NCI-H524 (cell line): ENCODE measurements at places on chromosomes 1 and 21.
A peak's percentile ranks its signal among the peaks of the same experiment; 100 is the strongest.

DNA sequence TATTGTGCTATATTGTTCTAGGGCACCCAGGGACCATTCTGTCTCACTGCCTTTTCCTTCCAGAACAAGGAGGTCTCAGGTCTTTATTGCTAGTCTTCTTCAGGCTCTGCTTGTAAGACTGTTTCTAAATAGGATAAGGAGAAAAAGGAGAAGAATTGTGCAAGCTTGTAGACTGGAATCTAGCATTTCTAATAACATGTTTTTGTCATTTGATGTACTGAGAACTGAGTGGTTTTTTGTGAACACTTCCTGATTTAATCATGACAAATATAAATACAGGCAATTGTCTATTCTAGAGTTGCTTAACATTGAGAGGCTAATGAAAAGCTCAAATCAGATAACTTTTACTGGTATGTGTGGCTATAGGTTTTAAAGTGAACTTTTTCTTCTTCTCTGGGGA lies 77.6 kb downstream of the CLIC4 start:
- DNase-seq = no peak

- peak; percentile 96 for DNase-seq
These were observed 33.4 kb upstream of the C1orf198 start for GRCh38 chr1:230901671-230902070.

GRCh38 chr1:232748910-232749368 lies 56.3 kb upstream of the MAP10 start:
- DNase-seq = no peak

DNA sequence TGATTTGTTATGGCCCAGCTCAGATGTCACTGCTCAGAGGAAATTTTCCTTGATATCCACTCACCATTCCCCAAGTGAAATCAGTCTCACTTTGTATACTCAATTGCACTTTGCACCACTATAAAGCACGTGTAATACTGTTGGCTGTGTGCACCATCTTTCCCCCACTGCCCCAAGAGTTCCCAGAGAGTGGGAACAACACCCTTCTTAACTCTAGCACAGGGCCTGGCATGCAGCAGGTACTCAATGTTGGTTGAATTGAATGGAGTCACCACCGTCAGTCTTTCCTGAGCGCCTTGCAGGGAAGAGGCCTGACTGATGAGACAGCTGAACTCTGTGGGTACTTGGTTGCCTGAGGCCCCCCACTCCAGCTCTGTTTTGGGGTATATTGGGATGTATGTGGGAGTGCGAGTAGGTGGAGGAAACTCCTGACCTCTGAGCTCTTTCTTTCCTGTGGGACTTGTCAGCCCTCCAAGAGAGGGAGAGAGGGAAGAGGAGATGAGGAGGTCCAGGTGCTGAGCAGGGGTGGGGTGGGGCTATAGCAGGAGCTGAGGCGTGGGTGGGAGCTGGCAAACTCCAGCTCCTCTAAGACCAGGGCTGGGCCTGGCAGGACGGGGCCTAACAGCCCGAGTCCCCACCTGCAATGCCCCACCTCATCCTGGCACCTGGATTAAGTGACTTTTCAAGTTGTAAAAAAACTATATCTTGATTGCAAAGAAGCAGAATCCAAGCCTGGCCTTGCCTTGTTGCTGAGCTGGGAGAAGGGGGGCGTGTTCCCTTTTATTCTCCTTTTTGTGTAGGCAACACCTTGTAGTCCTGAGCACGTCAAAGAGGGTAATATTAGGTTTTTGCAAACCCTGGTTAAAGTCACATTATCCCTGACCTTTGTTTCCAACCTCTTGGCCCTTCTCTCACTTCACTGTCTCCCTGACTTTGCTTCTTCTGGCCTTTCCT lies 19.4 kb upstream of the WASF2 start:
- DNase-seq = no peak

- no peak for DNase-seq
These were observed 56.2 kb downstream of the DPYD start for GRCh38 chr1:97864615-97865014.

- DNase-seq = peak; percentile 10
These were observed 27.6 kb upstream of the ARHGAP29 start for GRCh38 chr1:94265011-94265422.

GRCh38 chr1:228987736-228988506 lies 252.6 kb downstream of the RHOU start:
- peak; percentile 3 for DNase-seq

- no peak for DNase-seq
These were observed 1.8 kb upstream of the GJA4 start for GRCh38 chr1:34790985-34791384.

DNA sequence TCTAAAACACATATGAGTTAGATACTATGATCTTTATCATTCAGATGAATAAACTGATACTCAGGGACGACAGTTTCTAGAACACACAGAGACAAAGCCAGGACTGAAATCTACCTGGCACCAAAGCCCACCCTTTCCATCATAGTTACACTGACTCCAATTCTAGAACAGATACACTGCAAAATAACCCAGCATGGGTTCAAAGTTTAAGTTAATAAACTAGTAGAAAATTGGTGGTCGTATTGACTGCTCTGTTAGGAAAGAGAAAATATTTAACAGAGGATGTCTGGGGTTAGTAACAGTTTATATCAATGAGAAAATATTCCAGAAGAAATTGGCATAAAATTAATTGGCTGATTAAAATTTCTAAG lies 60.8 kb upstream of the BCL9 start:
- no peak for DNase-seq

- peak; percentile 90 for DNase-seq
These were observed 120.2 kb upstream of the ESRRG start for GRCh38 chr1:216843409-216843808.

- DNase-seq = no peak
These were observed 491 bp downstream of the PER3 start for GRCh38 chr1:7784492-7785071.

DNA sequence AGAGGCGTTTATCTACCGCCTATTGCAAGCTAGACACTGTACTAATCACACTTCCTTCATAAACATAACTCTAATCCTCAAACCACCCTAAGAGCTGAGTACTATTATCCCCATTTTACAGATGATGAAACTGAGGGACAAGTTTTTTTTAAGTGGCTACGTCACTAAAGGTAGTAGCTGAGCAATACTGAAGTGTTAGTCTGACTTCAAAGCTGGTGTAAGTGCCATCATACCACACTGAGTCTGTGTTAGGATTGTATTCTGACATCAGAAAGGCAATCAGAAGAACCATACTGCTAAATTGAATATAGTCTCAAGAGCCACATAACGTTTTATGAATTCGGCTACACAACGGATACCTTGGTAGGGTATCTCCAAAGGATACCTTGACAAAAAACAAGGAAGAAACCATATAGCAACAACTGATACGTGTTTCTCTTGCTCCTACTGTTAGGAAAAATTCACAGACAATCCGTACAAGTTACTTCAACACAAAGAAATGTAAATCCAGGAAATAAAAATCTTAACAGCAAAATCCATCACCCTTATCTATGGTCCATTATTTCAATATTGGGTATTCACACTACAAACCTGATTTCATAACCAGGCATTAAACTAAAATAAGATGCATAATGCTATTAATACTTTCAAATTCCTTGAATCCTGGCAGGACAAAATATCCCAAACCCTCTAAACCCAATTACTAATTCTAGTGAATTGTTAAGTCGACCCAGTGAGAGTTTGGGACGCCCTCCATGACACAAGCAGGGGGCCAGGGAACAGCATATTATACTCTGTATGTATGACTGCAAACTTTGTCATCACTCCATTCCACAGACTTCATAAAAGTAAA lies 1.6 kb downstream of the TP53BP2 start:
- DNase-seq = no peak

DNA sequence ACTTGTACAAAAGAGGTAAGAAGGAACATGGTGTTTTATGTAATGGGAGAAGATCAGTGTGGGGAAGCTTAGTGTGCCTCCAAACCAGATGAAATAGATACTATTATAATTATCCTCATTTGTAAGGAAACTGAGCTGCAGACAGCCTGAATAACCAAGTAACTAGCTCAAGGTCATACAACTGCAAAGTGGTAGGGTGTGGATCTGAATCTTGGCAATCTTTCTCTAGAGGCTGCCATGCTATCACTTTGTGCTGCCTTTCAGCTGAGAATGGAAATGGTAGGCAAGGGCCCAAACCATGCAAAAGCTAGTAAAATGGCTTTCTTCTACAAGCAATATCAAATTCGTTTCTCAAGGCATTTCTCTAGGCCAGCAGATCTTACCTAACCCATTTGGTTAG lies 51.0 kb downstream of the DUSP10 start:
- no peak for DNase-seq

DNA sequence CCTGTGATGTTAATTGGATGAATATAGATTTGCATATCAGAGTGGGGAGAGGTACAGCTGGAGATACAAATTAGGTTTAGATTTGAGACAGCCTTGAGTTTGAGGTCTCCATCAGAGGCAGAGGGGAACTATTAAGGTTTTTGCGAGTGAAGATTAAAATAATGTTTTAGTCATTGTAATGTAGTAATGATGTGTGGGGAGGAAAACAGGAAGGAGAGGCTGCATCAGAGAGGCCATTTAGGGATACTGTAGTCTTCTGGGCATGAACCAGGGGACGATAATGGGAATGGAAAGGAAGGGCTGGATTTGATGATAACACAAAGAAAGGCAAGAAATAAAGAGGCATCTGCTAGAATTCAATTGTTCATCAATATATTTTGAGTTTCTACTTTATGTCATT lies 9.5 kb downstream of the CD84 start:
- DNase-seq = no peak

- DNase-seq = no peak
These were observed 74.3 kb upstream of the NBL1 start for GRCh38 chr1:19569786-19570185.

- DNase-seq = no peak
These were observed 342 bp downstream of the DDOST start for GRCh38 chr1:20660847-20661206.

- no peak for DNase-seq
These were observed 122.6 kb downstream of the FCRL5 start for GRCh38 chr1:157429601-157430240.

GRCh38 chr1:59718064-59718988 lies 96.4 kb upstream of the HOOK1 start:
- peak; percentile 50 for DNase-seq

DNA sequence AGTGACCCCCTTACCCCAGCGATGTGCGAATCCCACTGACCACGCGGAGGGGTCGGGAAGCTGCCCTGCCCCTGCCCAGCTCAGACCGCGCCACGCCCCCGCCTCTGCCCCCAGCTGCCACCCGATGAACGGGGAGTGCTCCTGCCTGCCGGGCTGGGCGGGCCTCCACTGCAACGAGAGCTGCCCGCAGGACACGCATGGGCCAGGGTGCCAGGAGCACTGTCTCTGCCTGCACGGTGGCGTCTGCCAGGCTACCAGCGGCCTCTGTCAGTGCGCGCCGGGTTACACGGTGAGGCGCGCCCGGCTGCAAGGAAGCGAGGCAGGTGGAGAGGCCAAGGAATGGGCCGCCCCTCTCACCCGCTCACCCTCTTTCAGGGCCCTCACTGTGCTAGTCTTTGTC lies 11.9 kb upstream of the LRRC71 start:
- no peak for DNase-seq

- no peak for DNase-seq
These were observed 232.3 kb downstream of the HMCN1 start for GRCh38 chr1:185966471-185966870.

DNA sequence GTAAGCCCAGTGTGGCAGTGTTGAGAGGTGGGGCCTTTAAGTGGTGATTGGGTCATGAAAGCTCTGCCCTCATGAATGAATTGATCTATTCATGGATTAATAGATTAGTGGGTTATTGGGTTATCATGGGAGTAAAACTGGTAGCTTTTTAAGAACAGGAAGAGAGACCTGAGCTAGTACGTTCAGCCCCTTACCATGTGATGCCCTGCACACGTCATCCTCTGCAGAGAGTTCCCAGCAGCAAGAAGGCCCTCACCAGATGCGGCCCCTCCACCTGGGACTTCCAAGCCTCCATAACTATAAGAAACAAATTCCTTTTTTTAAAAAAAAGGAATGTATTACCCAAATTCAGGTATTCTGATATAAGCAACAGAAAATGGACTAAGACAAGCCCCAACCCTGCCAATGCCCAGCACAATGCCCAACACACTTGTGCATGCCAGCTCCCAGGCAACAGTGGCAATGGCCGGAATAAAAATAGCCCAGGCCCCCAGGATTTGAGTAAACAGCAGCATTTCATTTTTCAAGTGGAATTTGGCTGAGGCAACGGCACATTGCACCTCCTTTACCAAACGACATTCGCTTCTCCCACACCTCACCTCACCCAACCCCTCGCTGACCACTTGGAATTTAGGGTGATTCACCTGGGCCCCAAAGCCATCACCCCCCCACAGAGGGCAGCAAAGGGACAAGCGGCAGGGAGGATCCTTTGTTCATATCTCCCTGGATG lies 215.9 kb downstream of the TOMM20 start:
- no peak for DNase-seq

DNA sequence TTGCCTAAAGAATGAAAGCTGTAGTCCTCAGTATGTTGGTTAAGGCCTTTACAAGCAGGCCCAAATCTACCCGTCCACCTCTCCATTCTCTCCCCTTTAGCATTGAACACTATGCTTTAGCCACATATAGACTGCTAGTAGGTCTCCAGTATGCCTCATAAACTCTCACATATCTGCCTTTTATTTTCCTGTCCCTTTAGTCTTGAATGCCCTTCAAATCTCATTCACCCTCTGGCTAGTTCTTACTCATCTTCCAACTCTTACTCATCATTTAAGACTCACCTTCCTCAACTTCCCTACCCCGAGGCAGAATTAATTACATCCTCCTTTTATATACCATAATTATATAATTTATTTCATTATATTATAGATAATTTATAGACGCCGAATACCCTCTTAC lies 78.7 kb upstream of the TSPAN2 start:
- no peak for DNase-seq

- no peak for DNase-seq
These were observed 8.9 kb upstream of the KCNE1 start for GRCh38 chr21:34520764-34521508.

DNA sequence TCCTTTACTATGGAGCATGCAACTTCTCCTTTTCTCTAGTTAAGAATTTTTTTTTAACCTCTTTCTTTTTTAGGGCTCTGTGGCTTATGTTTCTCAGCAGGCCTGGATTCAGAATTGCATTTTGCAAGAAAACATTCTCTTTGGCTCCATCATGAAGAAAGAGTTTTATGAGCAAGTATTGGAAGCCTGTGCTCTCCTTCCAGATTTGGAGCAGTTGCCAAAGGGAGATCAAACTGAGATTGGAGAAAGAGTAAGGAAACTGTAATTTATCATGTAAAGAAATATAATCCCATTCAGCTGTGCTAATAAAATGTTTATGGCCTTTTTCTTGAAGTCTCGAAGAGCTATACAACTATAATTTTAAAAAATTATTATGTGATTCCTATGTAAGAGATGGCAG lies 70.1 kb downstream of the HSPA13 start:
- no peak for DNase-seq

GRCh38 chr1:170067253-170067819 lies 7.2 kb downstream of the KIFAP3 start:
- no peak for DNase-seq

GRCh38 chr1:67552336-67552759 lies 122.1 kb upstream of the SERBP1 start:
- no peak for DNase-seq

DNA sequence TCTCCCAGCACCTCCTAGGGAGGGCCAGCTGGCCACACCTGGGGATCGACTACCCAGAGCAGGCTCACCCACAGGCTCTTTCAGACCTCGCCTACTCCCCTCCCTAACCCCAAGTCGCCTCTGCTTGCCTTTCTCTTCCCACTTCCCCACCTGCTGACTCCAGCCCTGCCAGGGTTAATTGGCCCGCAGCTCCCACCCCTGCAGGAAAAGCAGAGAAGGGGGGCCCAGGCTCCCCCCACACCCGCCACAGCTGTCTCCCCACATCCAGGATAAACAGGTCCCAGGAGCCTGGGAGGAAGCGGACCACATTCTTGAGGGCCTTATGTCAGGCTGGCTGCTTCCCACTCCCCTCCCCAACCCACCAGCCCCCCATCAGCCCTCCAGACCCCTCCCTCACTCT lies 45.0 kb downstream of the TAS1R2 start:
- peak; percentile 20 for DNase-seq
